Pulmonary artery endothelial cell (primary cell): ENCODE measurements at places on chromosomes 7 and 10.
A peak's percentile ranks its signal among the peaks of the same experiment; 100 is the strongest.

- DNase-seq, result no peak
Measured at GRCh38 chr10:28558923-28559508, 26.1 kb downstream of the WAC start.

GRCh38 chr10:86411852-86412560 is 45.4 kb upstream of the GRID1 start:
- DNase-seq, result no peak

DNA sequence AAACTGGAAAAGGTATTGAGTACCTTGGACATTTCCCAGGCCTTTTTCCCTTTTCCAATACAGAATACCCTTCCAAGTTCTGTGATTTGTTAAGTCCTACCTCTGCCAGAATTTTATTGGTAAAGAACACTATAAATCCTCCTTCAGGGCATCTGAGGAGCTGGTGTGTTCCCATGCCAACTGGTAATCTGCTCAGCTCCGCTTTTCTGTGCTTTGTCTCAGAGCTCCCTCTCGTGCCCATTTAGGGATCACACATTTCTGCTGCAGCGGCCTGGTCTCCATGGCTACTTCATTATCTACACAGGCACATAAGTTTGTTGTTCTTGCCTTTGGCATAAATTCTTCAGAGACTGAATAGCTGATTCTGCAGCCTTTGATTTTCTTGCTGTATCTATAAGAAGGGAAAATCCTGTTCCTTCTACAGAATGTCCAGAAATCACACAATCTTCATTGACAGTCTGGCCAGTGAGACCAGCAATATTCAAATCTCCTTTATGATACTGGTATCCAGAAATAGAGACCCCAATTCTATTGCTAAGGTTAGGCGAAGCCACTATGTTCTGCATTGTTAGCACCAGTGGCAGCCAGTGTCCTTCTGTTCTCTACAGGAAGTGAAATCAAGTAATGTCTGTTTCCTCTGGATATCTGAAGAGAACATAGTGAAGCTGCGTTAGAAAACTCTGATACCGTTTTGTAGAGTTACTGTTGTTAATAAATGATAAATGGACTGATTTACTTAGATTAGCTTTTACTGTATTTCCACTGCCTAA is 51.9 kb downstream of the DENND11 start:
- DNase-seq, result peak; percentile 75

DNA sequence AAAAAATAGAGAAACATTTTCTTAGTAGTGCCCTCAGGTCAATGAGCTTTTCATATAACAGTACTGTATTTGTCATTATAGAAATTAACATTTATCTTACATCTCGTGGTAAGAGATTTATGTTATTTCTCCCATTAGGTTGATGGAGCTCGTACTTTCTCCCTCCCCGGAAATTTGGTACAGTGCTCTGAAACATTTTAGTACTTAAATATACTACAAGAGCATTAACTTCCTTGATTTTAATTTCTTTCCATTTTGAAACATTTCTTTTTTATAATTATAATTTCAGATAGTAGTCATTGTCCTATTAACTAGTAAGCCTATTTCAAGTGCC is 205.4 kb downstream of the MBL2 start:
- DNase-seq, result no peak

- DNase-seq, result no peak
Measured at GRCh38 chr7:143924851-143925250, 10.2 kb upstream of the OR2F2 start.

GRCh38 chr10:44895280-44895679 is 15.9 kb upstream of the TMEM72 start:
- DNase-seq, result no peak

GRCh38 chr10:70887804-70888800 is at the start of gene PCBD1:
TSS of gene PCBD1 (minus strand) at chr10:70888565. CDS start at chr10:70888533, 32 bp downstream.
- peak; percentile 8 for DNase-seq

DNA sequence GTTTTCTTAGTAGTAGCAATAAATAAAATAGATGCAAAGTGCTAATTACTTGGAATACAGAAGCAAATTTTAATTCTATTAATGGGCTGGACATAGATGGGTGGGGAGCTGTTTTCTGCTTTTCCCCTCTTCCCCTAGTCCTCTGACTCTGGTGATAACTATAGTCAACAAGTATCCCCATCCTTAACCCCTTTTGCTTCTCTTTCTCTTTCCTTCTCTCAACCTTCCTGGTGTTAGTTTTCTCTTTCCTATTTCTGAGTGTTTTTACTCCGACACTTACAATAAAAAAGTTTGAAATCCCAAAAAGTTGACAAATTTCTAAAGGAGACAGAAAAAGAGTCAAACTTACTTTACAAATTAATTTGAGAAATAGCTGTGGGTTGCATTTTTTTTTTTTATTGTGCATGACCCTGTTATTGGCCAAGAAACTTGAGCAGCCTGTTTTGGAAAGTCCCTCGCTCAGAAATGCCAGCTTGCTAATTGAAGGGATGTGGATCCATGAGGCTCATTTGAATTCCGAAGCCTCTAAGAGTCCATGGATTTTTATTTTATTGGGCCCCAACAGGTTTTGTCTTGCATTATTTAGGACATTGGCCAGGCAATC is 2.4 kb downstream of the FAS start:
- no peak for DNase-seq

- DNase-seq, result no peak
Measured at GRCh38 chr10:16992611-16993119, 136.9 kb downstream of the CUBN start.
